ENCODE measurements at places on chromosomes 7 and 10.
A peak's percentile ranks its signal among the peaks of the same experiment; 100 is the strongest.

- DNase-seq, result no peak
Measured at GRCh38 chr7:114916261-114916892, 5.5 kb upstream of the MDFIC start.

DNA sequence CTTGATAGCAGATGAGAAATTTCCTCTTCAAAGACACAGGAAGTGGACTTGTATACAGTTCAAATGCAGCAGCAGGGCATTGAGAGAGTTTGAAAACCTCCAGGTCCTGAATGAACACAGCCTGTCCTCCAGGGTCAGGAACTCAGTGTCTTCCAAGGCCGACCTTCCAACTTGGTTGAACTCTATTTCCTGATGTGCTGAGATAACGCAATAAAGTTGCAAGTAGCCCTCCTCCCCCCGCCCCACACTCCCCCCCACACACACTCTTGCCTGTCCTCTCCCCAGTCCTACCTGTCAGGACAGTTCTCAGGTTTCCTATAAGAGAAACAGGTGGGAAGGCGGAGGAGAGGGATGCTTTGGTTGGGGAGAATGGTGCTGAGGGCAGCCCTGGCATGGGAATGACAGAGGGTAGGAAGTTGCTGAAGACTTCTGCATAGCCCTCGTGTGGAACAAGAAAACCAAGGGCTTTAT, 90.0 kb downstream of the CCDC71L start:
- no peak for DNase-seq

GRCh38 chr10:119030421-119031250, 1.1 kb downstream of the NANOS1 start:
- peak; percentile 69 for DNase-seq

DNA sequence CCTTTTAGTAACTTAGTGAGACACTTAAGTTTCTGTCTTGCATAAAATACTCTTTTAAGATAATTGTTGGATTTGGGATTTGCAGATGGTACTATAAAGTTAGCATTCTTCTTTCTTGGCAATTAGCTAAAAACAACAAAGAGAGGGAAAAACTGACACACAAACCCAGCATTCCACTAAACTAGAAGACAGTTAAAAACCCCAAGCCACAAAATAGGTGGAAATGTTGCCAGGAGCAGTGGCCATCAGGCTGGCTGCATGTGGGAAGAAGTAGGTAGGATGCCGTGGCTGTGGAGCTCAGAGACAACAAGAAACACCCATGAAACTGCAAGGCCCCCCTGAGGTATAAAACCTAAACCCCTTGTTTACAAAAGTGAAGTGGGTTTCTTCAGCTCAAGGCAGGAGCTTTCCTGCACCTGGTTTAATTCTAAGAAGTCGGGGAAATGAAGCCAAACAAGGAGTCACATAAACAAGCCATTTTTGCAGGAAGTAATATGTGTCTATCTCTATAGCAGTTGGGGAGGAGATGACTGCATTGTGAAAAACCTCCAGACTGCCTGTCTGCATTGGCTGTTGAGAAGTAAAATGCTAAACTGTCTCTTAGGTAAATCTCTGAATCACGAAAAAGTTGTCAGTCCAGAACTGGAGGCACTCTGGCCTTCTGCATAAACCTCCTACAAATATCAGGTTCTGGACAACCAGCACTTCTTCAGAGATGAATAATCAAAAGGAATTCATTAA, 9.5 kb downstream of the RAB18 start:
- DNase-seq, result no peak

DNA sequence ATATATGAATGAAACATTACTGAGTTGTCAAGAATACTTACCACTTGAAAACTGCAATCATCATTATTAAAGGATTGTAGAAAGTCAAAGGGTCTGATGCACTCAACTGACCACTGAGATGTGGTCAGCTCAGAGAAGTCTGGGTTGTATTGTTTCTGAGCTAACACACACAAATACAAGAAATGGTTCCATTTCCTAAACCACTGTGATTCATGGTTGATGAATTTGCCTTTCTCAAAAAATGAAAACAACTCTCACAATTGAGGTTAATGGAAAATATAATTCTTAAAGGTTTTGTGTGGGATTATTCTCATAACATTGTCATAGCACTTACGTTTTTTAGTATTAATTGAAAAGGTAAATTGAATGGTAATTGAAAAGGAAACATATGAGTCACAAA, 45.6 kb upstream of the TAS2R16 start:
- no peak for DNase-seq

GRCh38 chr7:50264908-50265307, 39.6 kb upstream of the IKZF1 start:
- no peak for DNase-seq

DNA sequence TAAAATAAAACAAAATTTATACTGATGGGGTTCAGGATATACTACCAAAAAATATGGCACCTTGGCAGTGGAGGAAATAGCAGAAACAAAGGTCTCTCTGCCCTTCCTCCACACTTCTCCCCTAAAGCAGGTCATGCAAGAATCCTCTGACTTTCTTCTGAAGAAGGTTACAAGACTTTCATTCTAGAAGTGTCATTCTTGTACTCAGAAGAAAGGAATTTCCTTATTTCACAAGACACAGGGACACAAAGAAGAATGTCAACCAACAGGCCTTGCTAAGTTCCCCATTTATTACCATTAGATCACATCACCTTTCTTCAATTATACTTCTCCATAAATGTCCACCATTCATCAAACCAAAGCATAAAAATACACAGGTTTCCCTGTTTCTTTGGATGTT, 470.2 kb downstream of the PAXIP1 start:
- DNase-seq, result no peak

DNA sequence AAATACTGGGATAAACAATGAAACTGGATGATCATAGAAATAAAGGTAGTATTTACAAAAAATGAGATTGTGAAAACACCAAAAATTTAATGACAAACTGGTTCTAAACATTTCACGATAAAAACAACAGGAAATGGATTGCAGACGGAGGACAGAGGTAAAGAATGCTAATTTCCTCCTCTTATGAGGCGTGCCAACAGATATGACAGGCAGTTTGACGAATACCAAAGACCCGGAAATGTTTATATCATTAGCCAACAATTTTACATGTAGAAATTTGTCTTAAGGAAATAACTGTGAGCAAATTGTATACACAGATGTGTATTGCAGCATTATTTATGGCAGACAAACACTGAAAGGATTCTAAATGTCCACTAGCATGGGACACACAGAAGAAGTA, 162.0 kb upstream of the MGMT start:
- no peak for DNase-seq

GRCh38 chr10:76036111-76036940, 604.9 kb downstream of the LRMDA start:
- peak; percentile 63 for DNase-seq

DNA sequence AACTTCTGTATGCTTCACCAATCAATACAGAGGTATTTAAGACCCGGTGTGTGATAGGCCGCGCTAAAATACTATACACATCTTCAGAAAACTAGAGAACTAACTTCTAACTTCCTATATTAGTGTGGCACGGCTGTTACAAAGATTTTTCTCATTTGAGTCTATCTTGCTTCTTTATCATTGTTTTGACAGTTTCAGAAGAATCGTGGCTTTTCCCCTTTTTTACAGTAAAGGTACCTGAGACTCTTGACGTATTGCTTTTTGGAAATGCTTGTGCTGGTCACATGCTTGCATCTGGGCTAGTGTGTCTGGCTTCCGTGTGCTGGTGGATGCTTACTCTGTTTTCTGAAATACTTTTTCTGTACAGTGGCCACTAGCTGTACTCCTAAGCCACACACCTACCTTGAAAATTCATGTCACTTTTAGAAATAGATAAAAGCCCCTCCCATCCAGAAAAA, 12.7 kb downstream of the IKZF1 start:
- DNase-seq, result no peak

- no peak for DNase-seq
Measured at GRCh38 chr7:74074770-74075169, 8.8 kb upstream of the LIMK1 start.

DNA sequence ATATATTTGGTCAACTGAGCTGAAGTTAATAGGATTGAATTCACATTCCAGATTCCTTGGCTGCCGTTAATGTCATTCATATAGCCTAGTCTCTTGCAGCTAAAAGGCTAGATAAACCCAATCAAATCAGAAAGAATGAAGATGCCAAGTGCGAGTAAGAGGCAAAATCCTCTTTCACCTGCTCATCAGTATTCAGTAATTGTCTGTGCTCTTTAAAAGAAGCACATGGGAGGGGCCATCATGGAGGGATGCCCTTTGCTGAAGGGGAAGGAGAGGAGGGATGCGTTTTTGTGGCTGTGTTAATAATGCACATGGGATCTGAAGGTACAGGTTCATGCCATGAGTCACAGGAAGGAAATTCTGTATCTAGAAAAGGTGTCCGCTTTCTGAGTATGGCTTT, 232.2 kb downstream of the TMEM178B start:
- DNase-seq, result no peak

- DNase-seq, result no peak
Measured at GRCh38 chr10:71133710-71134686, 78.4 kb upstream of the UNC5B start.

- no peak for DNase-seq
Measured at GRCh38 chr7:6165521-6166320, 106.7 kb downstream of the CYTH3 start.

DNA sequence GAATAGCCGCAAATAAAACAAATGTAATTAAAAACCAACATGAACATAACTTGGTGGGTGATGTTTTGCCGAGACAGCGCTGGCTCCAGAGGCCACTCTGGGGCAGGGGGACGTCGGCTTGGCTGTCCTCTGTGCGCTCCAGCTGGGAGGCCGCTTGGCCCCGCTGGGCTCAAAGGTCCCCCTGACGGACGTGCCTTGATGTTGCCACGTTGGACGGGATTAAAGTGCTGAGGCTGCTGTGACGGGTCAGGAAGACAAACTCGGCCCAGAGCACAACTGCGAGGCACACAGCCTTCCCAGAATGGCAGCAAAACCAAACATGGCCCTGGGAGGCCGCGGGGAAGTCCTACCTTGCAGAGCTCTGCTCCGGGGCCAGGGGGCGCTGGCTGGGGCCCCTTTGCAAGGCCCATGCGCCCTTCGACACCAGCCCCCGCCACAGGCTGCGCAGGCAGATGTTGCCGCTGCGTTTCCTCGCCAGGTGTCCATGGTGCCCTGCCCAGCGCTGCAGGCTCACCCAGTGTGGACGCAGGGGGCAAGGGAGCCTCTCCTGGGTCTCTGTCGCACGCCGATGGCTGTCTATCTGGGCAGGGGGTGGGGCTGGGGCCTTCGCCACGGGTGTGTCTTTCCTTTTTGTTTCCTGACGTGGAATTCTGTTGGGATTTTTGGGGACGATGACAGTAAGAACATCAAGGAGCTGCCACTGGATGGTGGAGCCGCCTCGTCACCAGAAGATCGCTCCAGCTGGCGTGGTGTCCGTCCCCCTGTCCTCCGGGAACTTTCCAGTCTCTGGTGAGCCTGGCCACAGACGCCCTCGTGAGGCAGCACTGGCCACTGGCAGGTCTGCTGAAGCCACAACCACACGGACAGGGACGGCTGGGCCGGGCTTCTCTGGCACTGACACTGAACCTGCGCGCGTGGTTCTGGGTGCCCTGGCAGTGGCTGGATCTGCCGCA, 99.6 kb upstream of the DIP2C start:
- DNase-seq, result no peak

DNA sequence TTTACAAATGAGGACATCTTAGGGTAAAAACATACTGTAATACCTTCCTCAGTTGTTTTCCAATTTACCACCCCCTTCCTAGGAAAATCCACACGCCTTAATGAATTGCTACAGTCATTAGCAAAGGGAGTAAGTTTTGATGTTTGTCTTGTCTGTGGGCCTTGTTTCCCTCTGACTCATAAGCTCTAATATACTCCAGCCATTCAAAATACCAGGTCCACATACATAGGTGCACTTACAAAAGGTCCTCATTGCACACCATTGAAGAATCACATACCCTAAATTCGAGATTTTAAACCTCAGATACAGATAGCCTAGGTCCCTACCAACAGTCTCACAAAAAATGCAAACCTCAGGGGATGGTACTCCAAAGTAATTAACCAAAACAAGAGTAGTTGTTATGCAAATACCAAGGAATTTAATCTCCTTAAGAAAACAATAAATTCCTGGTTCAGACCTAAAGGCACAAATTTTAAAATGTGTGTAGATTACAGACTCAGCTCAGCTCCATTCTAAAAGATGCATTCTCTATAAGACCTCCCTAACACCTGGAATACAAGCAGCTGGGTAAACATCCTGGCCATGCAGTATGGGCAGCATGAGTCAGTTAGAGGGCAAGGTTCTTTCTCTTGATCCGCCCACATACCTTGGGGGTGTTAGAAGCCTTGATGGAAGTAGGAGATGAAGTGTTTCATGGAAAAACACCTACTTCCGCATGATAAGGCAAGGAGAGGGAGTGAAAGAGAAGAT, 3.0 kb upstream of the LIPK start:
- DNase-seq, result peak; percentile 36

DNA sequence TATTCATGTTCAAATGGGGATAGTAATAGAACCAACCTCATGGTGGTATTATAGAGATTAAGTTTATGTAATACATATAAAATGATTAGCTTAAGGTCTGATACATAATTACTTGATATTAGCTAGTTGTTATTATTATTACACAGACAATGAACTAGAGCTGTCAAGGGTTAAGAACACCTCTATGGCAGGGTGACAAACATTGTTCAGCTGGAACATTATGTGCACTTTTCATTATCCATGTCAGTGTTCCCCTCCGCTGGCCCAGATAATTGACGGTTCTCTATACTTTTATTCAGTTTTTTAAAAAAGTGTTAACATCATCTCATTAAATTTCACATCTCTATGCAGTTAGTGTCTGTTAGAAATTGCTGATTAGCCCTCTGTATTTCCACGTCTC, 142.1 kb downstream of the CDK14 start:
- no peak for DNase-seq

GRCh38 chr10:48554656-48555055, 50.2 kb downstream of the ARHGAP22 start:
- no peak for DNase-seq

DNA sequence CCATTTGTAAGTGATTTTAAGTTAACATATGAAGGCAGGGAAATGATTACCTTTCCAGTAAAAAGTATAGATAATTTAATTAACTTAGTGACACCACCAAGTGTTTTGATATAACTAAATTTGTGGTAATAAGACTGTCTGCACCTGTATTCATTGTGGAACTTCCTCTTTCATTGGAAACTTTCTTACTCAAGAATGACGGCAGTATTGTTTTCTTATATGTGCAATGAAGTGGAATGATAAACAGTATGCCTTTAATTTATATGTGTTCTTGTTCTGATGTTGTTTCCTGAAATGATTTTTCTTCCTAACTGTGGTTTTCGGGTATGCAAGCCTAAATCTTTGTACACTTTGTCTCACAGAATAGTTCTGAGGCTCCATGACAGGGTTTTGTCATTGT, 46.4 kb downstream of the CASD1 start:
- no peak for DNase-seq

GRCh38 chr10:22258471-22258870, 40.7 kb upstream of the EBLN1 start:
- DNase-seq, result no peak

Data from ACHN (cell line).